Thyroid gland (tissue), 4 donors: ENCODE measurements at places on chromosomes 6 and 20.

GRCh38 chr20:11833825-11834224, 83.9 kb upstream of the BTBD3 start:
- no peaks in the 10 kb centered on the region for H3K36me3 ChIP-seq
- H3K27ac ChIP-seq, result no peak overlapping the region
- no peaks in the 10 kb centered on the region for H3K27me3 ChIP-seq

- no peak overlapping the region for H3K27ac ChIP-seq
- no peaks in the 10 kb centered on the region for H3K27me3 ChIP-seq
- H3K4me3 ChIP-seq, result no peak overlapping the region
- H3K4me1 ChIP-seq, result no peaks in the 10 kb centered on the region
- H3K36me3 ChIP-seq, result no peaks in the 10 kb centered on the region
These were observed 541.0 kb upstream of the ADGRB3 start for GRCh38 chr6:68094070-68094469.

- DNase-seq, result no peak
- H3K4me3 ChIP-seq, result no peak overlapping the region
- H3K27ac ChIP-seq, result no peak overlapping the region
These were observed 40.0 kb downstream of the PLAGL2 start for GRCh38 chr20:32167552-32167951.

- DNase-seq, result no peak
- H3K27me3 ChIP-seq, result no peaks in the 10 kb centered on the region
- H3K36me3 ChIP-seq, result no peaks in the 10 kb centered on the region
- peaks cover 26% of the 10 kb centered on the region for H3K4me1 ChIP-seq
These were observed 2.1 kb downstream of the DAAM2 start for GRCh38 chr6:39794231-39794630.

DNA sequence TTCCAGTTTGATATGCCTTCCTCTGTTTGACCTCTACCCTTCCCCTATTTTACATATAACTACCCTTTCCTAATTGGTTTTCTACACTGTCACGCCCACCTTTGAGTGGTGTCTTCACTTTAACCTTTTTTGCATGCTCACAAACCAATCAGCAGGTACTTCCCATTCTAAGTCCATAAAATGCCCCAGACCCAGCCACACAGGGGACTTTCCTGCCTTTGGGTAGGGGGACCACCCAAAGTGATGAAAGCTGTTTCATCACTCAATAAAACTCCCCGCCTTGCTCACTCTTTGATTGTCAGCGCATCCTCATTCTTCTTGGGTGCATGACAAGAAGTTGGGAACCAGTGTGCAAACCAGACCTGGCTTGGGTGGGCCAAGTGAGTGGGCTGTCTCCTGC, 20.5 kb upstream of the SNRPC start:
- no peaks in the 10 kb centered on the region for H3K27me3 ChIP-seq
- DNase-seq, result no peak
- H3K4me3 ChIP-seq, result no peak overlapping the region
- no peaks in the 10 kb centered on the region for H3K36me3 ChIP-seq
- no peak overlapping the region for H3K27ac ChIP-seq

GRCh38 chr6:1131285-1132079, 180.4 kb upstream of the FOXQ1 start:
- no peak overlapping the region for H3K4me3 ChIP-seq
- peak overlapping the region; percentile 88 for H3K27ac ChIP-seq
- H3K27me3 ChIP-seq, result no peaks in the 10 kb centered on the region
- DNase-seq, result peak; percentile 63
- H3K4me1 ChIP-seq, result peaks cover 19% of the 10 kb centered on the region

DNA sequence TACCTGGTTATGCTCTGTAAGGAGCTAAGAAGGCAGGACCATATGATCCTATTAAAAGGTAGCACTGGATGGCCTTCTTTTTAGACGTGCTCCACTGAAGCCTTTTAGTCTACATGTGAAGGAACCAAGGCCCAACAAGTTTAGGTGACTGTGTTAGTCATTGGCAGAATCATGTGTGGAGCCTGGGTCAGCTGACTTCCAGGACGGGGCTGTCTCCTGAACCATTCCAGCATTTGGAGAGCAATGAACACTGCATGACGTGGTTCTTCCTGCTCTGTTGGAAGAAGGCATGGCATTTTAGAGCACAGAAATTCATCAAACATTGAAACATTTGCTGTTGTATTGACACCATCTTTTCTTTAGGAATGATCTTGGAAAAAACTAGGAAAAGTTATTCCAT, 87.8 kb upstream of the TIAM2 start:
- H3K27me3 ChIP-seq, result no peaks in the 10 kb centered on the region
- no peak overlapping the region for H3K27ac ChIP-seq
- H3K4me3 ChIP-seq, result no peak overlapping the region
- no peaks in the 10 kb centered on the region for H3K36me3 ChIP-seq
- DNase-seq, result no peak

DNA sequence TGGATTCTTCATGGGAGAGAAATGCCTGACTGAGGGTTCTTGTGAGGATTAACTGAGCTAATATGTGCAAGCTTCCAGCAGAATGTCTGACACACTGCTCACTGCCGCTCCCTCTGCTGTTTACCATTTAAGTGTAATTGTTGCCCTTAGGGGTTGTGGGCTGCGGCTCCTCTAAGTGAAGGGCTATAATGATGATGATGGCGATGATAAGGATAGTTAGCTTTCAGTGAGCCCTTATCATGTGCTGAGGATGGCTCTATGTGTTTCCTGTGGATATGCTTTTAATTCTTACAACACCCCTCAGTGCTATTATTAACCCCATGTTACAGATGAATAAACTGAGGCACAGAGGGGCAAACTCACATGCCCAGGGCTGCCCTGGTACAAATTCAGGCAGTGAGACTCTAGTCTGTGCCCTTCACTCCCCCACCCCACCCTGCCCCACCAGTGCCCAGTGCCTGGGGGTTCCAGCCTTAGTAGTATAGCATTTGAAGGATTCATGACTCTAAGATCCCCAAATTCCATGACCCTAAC, 33.4 kb downstream of the TGM2 start:
- DNase-seq, result no peak
- H3K27me3 ChIP-seq, result no peaks in the 10 kb centered on the region
- peaks cover 20% of the 10 kb centered on the region for H3K4me1 ChIP-seq
- no peaks in the 10 kb centered on the region for H3K36me3 ChIP-seq
- H3K27ac ChIP-seq, result no peak overlapping the region
- H3K4me3 ChIP-seq, result no peak overlapping the region

GRCh38 chr20:35972462-35972861, 4.1 kb downstream of the CNBD2 start:
- H3K27ac ChIP-seq, result no peak overlapping the region
- H3K4me1 ChIP-seq, result no peaks in the 10 kb centered on the region
- no peak overlapping the region for H3K4me3 ChIP-seq
- DNase-seq, result no peak

DNA sequence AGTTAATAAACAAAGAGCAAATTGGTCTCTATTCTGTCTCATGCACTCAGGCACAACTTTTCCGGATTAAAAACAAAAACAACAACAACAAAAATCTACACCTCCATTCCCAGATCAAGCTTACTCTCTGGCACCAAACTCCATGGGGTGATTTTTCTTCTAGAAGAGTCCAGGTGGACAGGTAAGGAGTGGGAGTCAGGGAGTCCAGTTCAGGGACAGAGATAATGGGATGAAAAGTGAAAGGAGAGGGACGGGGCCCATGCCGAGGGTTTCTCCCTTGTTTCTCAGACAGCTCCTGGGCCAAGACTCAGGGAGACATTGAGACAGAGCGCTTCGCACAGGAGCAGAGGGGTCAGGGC, 437 bp upstream of the HLA-A start:
- DNase-seq, result no peak
- no peak overlapping the region for H3K4me3 ChIP-seq
- H3K4me1 ChIP-seq, result peaks cover 9% of the 10 kb centered on the region
- H3K27me3 ChIP-seq, result no peaks in the 10 kb centered on the region

DNA sequence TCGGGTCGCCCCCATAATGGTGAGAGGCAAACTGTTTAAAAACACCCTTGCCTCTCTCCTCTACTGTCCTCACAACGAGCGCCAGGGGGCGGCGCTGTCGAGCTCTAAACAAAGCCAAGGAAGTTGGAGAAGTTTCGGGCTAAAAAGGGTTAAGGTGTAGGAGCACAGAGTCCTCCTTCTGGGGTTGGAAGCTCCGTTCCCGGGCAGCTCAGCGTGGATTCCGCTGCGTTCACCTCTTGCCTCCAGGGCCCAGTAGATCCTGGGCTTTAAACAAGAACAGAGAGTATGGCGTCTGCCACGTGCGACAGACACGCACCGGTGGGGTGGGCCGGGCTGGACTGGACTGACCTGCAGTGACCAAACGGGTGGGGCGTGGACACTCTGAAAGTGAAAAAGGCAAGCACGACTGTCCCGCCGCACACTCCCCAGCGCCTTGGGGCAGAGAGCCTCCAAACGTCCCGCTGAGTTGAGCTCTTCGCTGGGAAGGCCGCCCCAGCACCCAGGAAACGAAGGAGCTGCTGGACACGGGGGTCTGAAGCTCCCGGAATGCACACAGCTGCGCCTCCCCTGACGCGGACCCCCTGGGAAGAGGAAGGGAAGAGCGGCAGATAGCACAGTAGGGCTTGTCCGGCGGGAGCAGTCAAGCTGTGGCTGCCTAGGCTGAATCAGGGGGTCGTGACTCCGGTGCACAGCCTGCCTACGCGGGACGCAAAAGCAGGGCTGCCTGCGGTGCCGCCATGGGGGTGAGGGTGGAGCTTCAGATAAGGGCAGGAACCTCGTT, 1.6 kb upstream of the THBD start:
- peak; percentile 66 for DNase-seq

DNA sequence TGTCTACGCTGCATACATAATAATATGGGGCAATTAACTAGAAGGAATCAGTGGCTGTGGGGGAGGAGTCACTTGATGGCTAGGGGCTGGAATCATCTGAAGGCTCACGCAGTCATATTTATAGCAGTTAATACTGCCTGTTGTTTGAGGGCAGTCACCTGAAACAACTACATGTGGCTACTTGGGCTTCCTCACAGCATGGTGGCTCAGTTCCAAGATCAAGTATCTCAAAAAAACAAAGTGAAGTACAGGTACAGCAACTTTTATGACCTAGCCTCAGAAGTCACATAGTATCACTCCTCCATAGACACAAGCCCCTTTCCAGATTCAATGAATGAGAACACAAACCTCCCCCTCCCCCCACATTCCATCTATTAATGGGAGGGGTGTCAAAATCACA, 63.7 kb downstream of the STX11 start:
- no peaks in the 10 kb centered on the region for H3K36me3 ChIP-seq
- peak overlapping the region; percentile 77 for H3K27ac ChIP-seq
- peaks cover 34% of the 10 kb centered on the region for H3K4me1 ChIP-seq
- DNase-seq, result peak; percentile 15
- H3K4me3 ChIP-seq, result no peak overlapping the region
- H3K27me3 ChIP-seq, result no peaks in the 10 kb centered on the region

DNA sequence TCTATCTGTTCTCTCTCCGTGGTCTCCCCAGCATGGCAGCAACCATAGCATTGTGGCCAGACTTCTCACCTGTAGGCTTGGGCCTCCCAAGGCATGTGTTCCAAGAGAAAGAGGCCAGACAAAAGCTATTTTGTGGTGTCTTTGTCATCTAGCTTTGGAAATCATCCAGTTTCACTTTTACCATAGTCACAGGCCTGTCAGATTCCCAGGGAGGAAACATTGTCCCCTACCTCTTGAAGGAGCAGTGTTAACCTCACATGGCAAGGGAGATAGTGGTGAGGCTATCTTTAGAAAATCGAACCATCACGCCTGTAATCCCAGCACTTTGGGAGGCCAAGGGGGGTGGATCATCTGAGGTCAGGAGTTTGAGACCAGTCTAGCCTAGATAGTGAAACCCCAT, 42.3 kb upstream of the RALGAPA2 start:
- H3K4me3 ChIP-seq, result no peak overlapping the region
- H3K27ac ChIP-seq, result no peak overlapping the region
- DNase-seq, result no peak
- no peaks in the 10 kb centered on the region for H3K27me3 ChIP-seq
- H3K36me3 ChIP-seq, result no peaks in the 10 kb centered on the region
- peaks cover 11% of the 10 kb centered on the region for H3K4me1 ChIP-seq

DNA sequence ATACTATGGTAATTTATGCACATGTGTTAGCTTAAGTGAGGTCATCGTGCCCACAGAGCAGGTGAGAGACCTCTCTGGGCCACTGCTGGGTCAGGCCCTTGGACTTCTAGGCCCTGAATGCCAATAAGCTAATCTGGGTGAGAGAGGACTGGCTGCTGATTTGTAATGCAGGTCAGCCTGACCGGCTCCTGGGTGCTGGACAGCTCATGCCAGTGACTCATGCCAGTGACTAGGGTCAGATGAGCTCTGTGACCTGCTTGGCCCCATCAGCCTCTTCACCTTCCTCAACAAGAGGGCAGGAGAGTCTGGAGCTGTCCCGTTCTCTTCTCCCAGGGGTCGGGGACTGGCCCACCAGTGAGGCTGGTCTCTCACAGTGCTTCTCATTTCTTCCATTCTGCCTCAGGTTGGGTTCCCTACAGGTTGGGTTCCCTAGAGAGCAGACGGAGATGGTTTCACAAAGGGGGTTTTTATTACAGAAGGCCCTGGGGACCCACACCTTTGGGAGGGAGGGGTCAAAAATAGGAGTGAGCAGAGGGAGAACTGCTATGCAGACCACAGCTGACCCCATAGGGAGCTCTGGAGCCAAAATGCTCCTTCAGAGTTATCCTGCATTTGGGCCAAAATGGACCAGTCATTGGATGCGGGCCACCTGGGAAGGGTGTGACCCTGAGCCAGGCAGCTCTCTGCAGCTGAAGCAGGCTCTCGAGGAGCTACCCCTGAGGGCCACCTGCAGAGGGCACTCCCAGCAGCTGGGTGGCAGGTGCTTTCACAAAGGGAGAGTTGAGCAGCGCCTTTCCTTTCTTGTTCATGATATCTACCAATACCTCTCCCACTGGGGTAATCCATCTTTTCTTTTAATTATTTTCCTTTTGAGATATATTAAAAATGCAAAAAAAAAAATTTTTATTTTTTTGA, 2.2 kb upstream of the OXT start:
- no peak for DNase-seq
- no peak overlapping the region for H3K27ac ChIP-seq
- peaks cover 16% of the 10 kb centered on the region for H3K4me1 ChIP-seq
- no peaks in the 10 kb centered on the region for H3K27me3 ChIP-seq
- H3K36me3 ChIP-seq, result no peaks in the 10 kb centered on the region

DNA sequence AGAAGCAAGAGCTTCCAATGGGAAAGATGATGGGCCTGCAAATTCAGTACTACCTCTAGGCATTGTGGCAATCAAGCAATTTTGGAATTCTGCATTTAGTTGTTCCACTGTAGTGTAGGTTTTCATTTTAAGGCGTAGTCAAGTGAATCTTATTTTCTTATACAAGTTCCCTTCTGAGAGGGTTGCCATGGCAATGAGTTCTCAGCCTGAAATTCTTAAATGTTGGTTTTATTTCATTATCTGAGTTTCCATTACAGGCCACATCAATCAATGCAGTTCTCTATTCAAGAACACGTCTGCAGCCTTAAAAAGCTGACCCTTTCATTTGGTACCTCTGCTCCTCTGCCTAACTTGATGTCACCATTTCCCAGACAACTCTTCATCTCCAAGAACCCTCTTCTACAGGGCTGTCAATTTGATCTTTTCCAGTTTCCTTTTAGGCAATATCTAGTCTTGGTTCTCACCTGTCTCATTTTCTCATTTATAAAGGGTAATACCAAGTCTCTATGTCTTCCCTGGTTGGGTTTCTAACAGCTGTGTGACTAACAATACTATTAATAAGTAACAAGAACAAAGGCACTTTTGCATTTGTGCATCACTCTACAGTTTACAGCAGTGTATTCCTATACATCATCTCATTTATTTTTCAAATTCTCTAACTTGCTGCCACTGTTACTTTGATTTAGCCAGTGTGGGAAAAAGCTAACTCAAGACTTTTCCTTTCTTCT, 898.2 kb upstream of the FLRT3 start:
- H3K27me3 ChIP-seq, result no peaks in the 10 kb centered on the region
- H3K4me3 ChIP-seq, result no peak overlapping the region
- no peak for DNase-seq
- H3K4me1 ChIP-seq, result no peaks in the 10 kb centered on the region

GRCh38 chr6:169640351-169640852, 61.4 kb downstream of the WDR27 start:
- H3K27me3 ChIP-seq, result no peaks in the 10 kb centered on the region
- H3K36me3 ChIP-seq, result no peaks in the 10 kb centered on the region
- H3K4me1 ChIP-seq, result no peaks in the 10 kb centered on the region
